ENCODE measurements at places on chromosomes 16 and 17.

GRCh38 chr16:839643-840408 lies 39.3 kb upstream of the GNG13 start:
- no peak for DNase-seq

GRCh38 chr16:4505356-4506147 lies 29.4 kb downstream of the HMOX2 start:
- DNase-seq: peak; percentile 44

DNA sequence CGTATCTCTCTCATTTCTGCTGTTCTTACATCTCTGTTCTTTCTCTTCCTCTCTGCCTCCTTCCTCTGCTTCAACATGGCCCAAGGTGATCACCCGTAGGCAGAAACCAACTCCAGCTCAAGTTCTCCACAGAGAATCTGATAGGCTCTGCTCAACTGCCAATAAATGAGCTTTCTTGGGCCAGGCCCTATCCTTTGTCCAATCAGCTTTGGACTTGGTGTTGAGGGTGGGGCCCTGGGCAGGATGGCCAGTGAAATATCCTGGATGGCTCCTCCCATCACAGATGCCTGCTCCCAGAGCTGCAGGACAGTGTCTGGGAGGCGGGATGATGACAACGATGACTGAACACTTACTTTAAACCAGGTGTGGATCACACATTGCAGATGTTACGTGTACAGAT lies 17.4 kb upstream of the BRD7 start:
- DNase-seq: no peak

- DNase-seq: no peak
Measured at GRCh38 chr17:80868022-80868609, 123.5 kb upstream of the CHMP6 start.

DNA sequence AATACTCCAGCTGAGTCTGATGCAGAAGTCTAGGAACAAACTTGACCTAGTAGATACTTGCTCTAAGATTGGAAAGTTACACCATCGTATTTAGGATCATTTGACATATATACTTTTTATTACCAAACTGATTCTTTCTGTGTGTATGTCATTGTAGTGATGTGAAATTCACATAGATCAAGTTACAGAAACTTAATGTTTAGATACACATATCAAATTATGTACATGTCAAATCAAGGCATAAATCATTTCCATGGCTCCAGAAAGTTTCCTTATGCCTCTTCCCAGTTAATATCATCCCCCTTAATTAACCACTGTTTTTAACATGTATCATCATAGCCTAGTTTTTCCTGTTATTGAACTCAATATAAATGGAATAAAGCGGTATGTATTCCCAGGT lies 292.0 kb upstream of the CDH11 start:
- no peak for DNase-seq

GRCh38 chr16:85465328-85466303 lies 147.5 kb upstream of the GSE1 start:
- DNase-seq: no peak
